NCI-H2029 treated with DMSO at 0.1 percent for 48 hours (cell line): ENCODE measurements at places on chromosomes 1 and 21.
A peak's percentile ranks its signal among the peaks of the same experiment; 100 is the strongest.

DNA sequence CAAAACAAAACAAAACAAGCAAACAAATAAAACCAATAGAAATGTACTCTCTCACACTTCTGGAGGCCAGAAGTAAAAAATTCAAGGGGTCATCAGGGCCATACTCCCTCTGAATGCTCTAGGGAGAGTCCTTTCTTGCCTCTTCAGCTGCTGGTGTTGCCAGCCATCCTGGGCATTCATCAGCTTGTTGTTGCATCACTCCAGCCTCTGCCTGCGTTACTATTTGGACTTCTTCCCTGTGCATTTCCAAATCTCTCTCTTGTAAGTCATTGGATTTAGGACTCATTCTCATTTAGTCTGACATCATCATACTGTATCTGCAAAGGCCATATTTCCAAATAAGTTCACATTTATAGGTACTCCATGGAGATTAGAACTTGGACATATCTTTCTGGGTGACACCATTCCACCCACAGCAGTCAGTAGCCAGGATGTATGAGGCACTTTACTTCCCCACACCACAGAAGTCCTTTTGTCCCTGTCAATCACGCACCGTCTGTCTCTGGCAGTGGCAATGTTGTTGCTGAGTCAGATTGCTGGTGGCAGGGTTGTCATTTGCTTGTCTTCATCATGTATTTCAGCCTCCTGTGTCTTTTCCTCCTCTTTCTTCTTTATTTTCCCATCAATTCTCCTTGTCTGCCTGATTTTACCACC is 151.0 kb upstream of the KCNJ6 start:
- DNase-seq = no peak

DNA sequence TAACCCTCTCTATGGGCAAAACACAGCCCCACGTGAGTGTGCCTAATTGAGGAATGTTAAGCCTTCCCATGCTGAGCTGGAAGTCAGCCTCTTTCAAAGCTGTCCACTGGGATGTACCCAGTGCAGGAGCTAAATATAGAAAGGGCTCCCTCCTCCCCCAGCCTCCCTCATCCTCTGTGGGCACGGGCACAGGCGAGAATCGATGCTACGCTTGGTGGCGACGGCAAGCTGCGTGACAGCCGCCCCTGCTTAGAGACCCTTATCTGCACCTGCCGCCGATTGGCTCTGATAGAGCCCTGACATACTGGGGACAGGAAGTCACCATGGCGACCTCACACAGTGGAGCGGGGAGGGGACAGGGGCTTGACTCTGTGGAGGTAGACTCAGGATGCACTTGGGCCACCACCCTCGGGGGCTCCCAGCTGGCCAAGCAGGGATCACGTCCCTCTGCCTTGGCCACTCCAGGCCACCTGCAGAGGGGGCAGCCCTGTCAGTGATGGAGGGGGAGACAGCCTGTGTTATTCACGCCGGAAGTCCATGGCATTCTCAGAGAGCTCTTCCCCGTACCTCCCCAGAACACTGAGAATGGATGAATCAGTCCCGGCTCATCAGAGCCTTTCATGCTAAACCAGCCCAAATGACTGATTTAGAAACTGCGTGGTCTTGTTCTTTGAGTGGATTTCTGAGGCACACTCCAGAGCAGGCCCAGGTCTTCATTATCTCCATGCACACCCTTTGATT is 84.8 kb downstream of the KCND3 start:
- no peak for DNase-seq

DNA sequence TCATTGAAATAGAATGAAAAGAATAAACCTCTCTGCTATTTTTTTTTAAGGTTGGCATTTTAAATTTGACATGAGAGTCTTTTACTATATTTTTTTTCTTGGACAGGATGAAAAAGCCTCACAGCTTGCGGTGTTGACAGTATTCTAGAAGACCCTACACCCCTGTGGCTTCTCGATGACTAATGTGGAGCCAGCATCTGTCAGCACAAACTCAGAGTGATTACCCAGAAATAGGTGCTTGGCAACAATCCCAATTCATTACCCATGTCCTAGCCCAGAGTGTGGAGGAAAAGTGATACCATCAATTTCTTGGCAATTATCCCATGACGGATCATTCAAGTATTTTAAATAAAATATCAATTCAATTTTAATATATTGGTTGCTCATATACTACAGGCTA is 186.8 kb upstream of the MAP1LC3C start:
- DNase-seq = no peak

- DNase-seq = no peak
Observed at GRCh38 chr1:194534784-194535183, 1348.4 kb upstream of the B3GALT2 start.

GRCh38 chr21:40143822-40144525 is 276.7 kb downstream of the PCP4 start:
- peak; percentile 61 for DNase-seq

- DNase-seq = no peak
Observed at GRCh38 chr1:216523449-216524190, 100.4 kb upstream of the USH2A start.

GRCh38 chr21:33228455-33228854 is 1.3 kb upstream of the IFNAR2 start:
- DNase-seq = no peak

DNA sequence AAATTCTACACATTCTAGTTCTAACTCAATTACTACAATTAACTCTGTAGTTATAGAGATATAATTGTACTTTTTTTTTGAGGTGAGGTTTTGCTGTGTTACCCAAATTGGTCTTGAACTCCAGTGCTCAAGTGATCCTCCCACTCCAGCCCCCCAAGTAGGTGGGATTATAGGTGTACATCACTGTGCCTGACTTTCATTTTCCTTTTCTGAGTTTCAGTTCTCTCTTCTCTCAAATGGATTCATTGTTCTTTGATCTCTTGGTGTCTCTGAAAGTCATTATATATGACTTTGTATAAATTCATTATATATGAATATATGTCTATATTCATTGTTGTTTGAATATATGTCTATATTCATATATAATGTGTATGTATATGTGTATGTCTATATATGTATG is 74.0 kb upstream of the GALNT2 start:
- no peak for DNase-seq

GRCh38 chr21:14500873-14501272 is 45.2 kb downstream of the SAMSN1 start:
- no peak for DNase-seq

DNA sequence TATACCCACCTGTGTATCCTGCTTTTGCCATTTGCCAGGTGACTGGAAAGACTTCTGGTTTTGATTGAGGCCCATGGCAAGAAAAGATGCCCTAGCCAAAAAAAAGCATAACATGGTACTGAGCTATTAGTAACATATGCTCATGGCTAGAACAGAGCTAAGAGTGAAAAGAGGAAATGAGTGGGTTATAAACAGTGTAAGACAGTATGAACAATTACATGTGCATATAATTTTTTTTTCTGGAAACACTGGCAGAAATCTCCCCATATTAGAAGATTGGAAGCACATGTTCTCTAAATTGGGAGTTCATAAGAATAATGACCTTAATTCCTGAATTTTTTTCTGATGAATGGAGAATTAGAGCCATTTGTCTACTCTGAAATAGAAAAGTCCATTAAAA is 41.2 kb upstream of the PDC start:
- DNase-seq = no peak

GRCh38 chr1:222730866-222731265 is 6.1 kb upstream of the FAM177B start:
- DNase-seq = no peak

- peak; percentile 69 for DNase-seq
Observed at GRCh38 chr1:27528818-27529703, 39.1 kb upstream of the WASF2 start.

DNA sequence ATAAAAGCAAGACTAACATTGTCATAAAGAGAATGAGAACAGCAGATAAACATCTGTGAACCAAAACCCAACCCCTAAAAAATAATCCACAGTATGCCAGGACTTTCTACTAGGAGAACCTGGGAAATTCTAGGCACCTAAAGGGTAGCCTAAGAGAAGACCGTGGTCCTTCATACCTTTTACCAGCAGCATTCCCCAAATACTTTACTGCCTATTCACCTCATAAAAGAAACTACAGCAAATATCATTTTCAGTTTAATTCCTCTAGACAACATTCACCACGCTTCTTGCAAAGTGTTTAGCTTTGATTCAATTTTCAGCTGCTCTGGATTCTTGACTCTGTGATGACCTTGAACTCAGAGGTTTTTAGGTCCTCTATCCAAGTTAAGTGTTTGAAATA is 1180.7 kb upstream of the B3GALT2 start:
- DNase-seq = no peak

DNA sequence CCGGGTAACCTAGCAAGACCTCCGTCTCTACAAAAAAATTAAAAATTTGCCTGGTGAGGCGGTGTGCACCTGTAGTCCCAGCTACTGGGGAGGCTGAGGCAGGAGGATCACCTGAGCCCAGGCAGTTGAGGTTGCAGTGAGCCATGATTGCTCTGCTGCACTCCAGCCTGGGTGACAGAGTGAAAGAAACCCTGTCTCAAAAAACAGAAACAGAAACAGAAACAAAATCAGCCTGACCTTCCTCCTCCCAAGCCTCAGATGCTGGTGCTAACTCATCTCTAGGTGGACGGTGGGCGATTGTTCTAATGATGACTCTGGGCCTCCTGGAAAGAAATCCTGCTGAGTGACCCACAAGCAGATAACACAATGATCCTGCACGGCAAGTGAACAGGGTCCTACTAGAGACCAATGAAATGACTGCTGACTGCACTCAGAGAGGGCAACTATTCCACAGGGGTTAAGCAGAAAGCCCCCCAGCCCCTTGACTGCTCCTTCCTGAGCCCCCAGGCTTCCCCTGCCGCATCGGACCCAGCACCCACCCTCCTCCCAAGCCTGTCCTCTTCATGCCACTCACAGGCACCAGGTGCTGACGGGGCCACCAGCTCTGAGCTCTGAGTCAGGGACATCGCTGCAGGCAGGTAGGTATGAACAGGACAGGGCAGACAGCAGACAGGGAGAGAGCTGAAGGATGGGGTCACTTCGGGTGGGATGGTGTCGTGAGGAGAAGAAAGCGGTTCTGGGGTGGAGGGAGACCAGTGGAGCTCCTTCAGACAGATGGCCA is 27.8 kb upstream of the LRRC38 start:
- no peak for DNase-seq

DNA sequence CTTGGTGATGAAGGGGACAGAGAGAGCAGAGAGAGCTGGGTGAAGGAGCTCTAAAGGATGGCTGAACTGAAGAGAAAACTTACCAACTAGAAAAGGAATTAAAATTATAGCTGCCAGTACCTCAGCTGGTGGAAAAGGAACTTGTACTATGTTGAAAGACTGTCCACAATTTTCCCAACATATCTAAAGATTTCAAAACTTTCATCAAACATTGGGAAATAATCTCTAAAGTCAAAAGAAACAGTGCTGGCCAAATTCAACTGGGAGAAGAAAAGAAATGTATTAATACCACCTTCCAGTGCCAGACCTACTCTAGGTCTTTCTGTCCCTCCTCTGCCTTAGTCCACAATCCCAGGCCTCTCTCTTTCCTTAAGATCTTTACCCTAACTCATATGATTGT is 6.1 kb downstream of the SMG5 start:
- no peak for DNase-seq

GRCh38 chr1:184315254-184315653 is 71.6 kb upstream of the C1orf21 start:
- DNase-seq = no peak

DNA sequence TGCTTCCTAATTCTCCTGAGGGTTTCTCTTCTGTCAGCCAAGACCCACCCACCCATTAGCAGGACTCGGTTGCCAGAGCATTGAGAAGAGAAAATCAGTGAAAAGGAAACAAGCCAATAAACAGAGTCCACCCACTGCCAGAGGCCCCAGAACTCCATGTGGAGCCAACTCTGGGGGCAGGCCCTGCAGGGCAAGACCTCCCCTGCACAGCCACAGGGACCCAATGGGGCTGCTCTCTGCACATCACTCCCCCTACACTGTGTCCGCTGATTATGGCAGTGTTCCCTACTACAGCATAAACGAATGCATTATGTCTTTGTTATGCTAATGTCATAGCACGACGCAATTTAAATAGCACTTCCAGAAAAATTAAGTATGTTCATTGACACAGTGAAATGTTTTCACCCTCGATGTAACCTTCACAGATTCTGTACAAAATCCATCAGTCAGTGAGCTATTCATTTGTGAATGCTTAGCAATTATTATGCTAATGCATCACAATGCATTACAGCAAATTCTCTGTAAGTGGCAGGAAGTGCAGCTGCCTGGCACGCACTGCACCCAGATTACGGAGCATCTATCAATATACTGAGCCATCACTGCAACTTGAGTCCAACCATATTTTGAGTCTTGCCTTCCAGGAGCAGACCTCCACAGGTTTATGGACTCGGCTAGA is 56.4 kb downstream of the GRIK3 start:
- no peak for DNase-seq

DNA sequence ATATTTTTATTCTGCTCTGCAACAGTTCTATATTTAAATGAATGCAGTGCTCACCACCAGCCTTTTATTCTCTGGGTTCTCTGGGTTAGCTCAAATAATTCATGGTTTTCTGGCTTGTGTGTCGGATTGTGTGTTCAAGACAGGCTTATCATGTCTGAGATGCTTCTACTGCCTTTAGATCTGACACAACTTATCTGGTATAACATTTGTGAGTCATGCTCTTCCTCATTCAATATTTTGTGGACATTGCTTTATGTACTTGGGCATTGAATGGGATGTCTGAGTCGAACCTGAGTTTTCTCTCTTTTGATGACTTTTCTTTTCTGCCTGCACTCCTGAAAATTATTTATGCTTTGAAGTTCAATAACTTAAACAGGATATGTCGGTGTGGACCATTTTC is 17.6 kb upstream of the PKP1 start:
- DNase-seq = no peak

DNA sequence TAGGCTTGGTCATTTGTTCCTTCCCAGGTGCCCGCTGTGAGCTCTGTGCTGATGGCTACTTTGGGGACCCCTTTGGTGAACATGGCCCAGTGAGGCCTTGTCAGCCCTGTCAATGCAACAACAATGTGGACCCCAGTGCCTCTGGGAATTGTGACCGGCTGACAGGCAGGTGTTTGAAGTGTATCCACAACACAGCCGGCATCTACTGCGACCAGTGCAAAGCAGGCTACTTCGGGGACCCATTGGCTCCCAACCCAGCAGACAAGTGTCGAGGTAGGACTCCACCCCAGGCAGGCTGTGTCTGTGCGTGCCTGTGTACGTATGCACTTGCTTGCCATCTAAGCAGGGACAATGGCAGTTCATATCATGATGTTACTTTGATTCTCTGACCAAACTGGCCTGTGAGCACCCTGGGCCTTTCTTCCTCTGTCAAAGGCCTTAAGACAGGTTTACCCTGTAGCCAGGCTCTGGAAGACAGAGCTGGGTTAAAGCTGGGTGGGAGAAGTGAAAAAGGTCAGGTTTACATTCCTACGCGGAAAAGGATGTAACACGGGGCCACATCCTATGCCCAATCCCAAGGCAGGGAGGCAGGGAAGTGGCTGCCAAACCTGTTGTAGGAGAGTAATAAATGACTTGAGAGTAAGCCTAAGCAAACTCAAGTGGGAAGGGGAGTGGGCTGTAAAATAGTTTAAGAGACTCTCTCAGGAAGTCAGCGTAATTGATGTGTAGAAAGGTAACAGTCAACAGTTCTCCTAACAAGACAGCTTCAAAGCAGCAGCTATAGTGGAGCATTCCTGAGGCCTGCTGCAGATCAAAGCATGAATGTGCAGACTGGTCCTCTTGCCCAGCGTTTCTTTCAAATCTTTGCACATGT is 42.5 kb downstream of the LAMC2 start:
- DNase-seq = no peak
